T1000 (cell line): ENCODE measurements at places on chromosomes 4 and X.

DNA sequence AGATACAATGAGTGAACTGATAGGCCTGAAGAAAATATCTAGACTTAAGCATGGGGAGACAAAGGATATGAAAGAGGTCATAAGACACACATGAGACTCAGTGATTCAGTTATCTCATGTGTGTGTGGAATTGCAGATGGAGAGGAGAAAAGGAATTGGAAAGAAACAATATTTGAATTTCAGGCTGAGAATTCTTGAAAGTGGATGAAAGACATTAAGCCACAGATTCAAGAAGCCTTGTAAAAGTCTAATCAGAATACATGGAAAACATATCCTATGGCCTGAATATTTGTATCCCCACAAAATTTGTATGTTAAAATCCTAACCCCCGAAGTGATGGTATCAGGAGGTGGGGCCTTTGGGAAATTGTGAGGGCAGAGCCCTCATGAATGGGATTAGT is 28.3 kb downstream of the NSUN7 start:
- DNase-seq: no peak

- DNase-seq: peak; percentile 54
These were observed 58.8 kb downstream of the RHOH start for GRCh38 chr4:40255393-40256281.

GRCh38 chrX:83829874-83830273 is 31.1 kb upstream of the CYLC1 start:
- DNase-seq: no peak

DNA sequence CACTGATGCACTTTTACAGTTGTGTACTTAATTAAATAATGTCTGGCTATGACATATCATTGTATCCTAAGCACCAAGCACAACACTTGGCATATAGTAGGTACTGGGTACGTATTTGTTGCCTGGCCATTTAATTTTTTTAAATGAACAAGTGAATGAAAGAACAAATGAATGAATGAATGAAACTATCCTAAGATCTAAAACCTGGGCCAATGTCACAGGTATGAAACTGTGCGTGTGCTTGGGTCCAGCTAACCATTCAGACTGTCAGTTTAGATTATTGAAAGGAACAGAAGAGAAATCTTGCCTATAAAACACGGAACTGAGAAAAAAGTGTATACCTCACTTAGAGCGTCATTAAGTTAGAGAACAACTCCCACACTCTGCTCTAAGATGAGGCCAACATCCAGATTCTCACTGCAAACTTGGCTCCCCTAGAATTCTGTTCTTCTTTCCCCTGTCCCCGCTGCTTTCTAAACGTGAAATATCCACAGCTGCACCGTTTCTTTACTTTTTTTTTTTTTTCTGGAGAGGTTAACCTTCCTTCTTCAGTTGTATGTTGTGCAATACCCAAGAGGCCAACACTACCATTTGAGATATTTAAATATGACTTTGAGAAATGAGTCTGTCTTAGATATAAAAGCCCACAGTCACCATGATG is 17.3 kb upstream of the SEL1L3 start:
- no peak for DNase-seq

- no peak for DNase-seq
These were observed 24.5 kb downstream of the RUFY3 start for GRCh38 chr4:70746179-70746839.
